Activated T-helper 2 cell treated with anti-CD3 and anti-CD28 coated beads, Interferon-gamma antibody, Interleukin-2, Interleukin-4, amounts not matched to agents 10 μg/mL and 5 μg/mL and 100 μg/mL, durations not matched to agents 14 hours and 24 hours and 36 hours (primary cell): ENCODE measurements at places on chromosomes 4 and X. TPM values are rescaled to one million over a fixed set of nuclear protein-coding genes. Genes with fewer than 3 reads are reported as not detected.
A peak's percentile ranks its signal among the peaks of the same experiment; 100 is the strongest.

DNA sequence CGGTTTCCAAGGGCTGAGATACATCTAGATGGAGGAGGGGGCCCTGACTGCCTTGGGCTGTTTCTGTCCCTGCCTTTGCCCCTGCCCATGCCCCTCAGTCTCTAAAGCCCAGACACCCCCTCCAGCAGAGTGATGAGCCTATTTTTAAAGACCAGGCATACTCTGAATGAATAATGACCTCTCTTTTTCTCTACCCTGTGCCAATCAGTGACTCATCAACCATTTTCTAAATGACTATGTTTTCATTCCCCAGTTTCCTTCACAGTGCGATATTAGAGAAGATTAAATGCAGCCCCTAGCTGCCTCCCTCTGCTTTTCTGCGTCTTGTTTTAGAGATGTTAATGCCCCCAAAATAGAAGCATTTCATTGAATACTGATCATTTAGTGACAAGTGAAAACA lies 15.5 kb upstream of the NHS start:
- H3K36me3 ChIP-seq, result no peaks in the 10 kb centered on the region
- no peak overlapping the region for H3K27ac ChIP-seq
- H3K27me3 ChIP-seq, result no peaks in the 10 kb centered on the region
- H3K4me3 ChIP-seq, result no peak overlapping the region
- DNase-seq, result no peak

DNA sequence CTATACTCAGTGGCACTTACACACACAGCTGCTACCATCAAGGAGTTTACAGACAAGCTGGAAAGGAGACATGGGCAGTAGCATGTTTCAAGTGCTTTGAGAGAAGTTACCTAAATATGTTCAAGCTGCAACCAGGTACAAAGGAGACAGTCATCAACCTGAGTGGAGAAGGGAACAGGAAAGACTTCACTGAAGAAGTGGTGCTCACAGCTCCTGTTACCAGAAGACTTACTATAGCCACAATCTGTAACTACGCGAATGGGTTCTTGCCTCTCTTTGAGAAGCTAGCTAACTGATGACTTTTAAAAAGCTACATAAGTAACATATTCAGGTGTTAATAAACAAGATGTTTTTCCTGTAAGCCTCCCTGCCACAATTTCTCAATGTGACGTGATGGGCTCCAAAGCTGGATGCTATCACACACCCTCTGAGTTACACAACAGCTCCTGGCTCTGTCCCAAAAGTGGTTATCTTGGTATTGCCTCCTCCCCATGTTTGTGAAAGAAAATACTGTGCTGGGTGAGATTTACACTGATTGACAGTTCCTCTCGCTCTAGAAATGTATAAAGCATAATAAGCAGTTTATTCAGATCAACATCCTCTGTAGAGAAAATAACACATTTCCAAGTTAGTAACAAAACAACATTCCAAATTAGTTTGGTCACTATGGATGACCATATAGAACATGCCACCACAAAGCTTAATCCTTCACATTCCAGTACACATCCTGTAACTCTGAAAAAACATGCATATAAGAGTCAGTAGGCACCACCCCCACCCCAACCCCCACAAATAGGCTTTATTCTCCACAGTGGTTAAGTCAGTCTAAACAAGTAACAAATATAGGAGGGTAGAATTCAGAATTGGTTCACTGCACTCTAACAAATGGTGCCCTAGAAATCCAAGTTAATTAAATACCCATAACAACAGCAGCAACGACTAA lies 81.8 kb downstream of the FRYL start:
- no peak for DNase-seq
- H3K27me3 ChIP-seq, result no peaks in the 10 kb centered on the region
- peaks cover 29% of the 10 kb centered on the region for H3K4me1 ChIP-seq
- H3K4me3 ChIP-seq, result no peak overlapping the region

The TMEM255A gene
- total RNA-seq, result not detected in 2 replicates

DNA sequence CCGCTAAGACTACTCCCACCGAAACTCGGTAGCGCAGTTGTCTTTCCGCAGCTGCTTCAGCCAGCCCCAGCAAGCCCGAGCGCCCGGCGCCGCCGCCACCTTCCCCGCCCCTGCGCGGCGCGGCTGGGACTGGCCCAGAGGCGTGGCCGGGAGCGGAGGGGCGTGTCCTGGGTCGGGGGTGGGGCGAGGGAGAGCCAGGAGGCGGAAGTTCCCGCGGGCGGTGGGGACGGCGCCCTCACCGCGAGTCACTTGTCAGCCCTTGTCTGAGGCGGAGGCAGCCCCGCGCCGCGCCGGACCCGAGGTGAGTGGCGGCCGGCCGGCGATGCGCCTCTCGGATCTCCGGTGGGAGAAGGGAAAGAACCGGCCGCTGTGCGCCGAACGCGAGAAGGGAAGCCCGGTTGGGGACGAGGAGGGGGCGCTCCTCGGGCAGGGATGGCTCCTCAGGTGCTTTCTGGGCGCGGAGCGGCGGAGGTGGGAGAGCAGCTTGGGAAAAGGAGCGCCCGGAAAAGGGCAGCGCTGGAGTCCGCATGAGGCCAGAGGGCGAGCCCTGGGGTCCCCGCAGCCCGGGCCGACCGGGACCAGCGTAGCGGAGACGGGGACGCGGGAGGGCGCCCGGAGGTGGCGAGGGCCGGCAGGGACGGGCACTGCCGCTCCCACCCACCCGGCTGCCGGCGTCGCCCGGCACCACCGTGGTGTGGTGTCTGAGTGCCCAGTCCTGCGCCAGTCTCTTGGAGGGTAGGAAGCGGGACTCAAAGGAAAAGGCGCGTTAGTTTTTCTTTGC lies at the start of gene PDLIM5:
PDLIM5 (plus strand) TSS at position 248 of the 781 bp plus-strand sequence. CDS start 3,347 bp downstream, outside the sequence.
- H3K27ac ChIP-seq, result peak within 1 kb of the TSS; percentile 53
- H3K36me3 ChIP-seq, result peaks cover 10% of the 10 kb centered on the region
- peak within 1 kb of the TSS; percentile 86 for H3K4me3 ChIP-seq
- peak; percentile 86 for DNase-seq
- H3K4me1 ChIP-seq, result peaks cover 18% of the 10 kb centered on the region

- H3K4me1 ChIP-seq, result no peaks in the 10 kb centered on the region
- DNase-seq, result no peak
- no peak overlapping the region for H3K27ac ChIP-seq
- H3K36me3 ChIP-seq, result no peaks in the 10 kb centered on the region
These were observed 81.4 kb downstream of the SH3RF1 start for GRCh38 chr4:169189372-169189771.

DNA sequence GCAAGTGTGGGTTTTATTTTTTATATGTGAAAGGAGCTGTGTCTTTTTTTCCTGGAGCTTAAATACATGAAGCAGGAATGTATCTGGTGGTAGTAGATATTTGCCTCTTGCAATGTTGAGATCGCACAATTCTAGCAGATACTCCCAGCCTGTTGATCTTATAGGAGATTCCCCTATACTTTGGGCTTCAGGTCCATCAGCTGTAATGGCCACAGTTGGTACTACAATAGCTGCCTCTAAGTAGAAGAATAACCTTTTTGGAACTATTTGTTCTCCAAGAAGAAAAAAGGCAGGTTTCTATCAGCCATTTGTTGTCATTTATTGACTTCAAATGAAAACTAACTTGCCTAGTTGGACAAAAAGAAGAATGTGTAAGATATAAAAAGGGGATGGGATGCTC lies 37.7 kb downstream of the LIMCH1 start:
- H3K27ac ChIP-seq, result no peak overlapping the region
- H3K4me1 ChIP-seq, result no peaks in the 10 kb centered on the region
- H3K36me3 ChIP-seq, result no peaks in the 10 kb centered on the region
- DNase-seq, result no peak

DNA sequence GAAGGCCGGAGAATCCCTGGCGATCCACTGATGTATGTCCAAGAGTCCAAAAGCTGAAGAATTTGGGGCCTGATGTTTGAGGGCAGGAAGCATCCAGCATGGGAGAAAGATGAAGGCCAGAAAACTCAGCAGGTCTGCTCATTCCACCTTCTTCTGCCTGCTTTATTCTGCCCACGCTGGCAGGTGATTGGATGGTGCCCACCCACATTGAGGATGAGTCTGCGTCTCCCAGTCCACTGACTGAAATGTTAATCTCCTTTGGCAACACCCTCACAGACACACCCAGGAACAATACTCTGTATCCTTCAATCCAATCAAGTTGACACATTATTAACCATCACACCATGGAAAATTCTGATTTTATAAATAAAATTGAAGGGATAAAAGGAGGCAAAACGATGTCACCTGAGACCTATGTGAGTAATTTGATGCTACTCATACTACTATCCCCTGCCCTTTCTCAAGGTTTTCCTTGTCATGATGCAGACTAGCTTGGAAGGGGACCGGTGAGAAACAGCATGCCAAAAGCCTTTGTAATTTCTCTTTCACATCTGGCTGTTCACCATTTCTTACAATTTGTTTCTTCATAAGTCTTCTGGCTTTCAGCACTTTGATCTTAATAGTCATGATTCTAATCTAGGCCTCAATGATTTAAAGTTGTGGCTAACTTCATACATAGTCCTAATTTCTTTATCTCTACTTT lies 9.7 kb upstream of the PYURF start:
- no peak overlapping the region for H3K4me3 ChIP-seq
- H3K27ac ChIP-seq, result no peak overlapping the region
- peaks cover 3% of the 10 kb centered on the region for H3K27me3 ChIP-seq
- no peak for DNase-seq
- H3K4me1 ChIP-seq, result peaks cover 7% of the 10 kb centered on the region
- H3K36me3 ChIP-seq, result no peaks in the 10 kb centered on the region

The MCUB gene
- total RNA-seq, result 30.1 and 37.1 TPM in 2 replicates

- H3K36me3 ChIP-seq, result no peaks in the 10 kb centered on the region
- no peaks in the 10 kb centered on the region for H3K4me1 ChIP-seq
These were observed 715.2 kb downstream of the TRIML1 start for GRCh38 chr4:188854436-188854835.

DNA sequence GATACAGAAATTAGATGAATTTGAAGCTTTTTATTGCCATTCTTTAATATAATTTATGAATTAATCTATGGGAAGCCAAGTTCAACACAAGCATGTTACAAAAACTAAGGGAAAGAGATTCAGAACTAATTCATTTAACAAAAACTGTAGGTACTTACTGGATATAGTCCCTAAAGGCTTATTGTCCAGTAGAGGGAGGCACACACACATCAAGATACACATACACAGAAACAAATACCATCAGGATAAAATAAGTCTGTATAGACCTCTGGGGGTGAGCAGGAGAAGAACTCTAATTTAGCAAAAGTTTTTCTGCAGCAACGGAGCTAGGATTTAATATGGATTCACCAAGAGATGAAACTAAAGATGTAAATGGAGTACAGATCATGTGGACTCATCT lies 83.0 kb upstream of the IL13RA1 start:
- no peaks in the 10 kb centered on the region for H3K27me3 ChIP-seq
- H3K36me3 ChIP-seq, result peaks cover 13% of the 10 kb centered on the region

The GPR101 gene
- total RNA-seq, result not detected in 2 replicates

The TBC1D19 gene
- total RNA-seq, result 4.5 TPM in 2 replicates

- no peak for DNase-seq
- no peak overlapping the region for H3K4me3 ChIP-seq
- no peaks in the 10 kb centered on the region for H3K27me3 ChIP-seq
- H3K36me3 ChIP-seq, result no peaks in the 10 kb centered on the region
- H3K27ac ChIP-seq, result no peak overlapping the region
- H3K4me1 ChIP-seq, result no peaks in the 10 kb centered on the region
These were observed 163.4 kb downstream of the AREG start for GRCh38 chr4:74608151-74608949.

- DNase-seq, result no peak
- H3K27ac ChIP-seq, result no peak overlapping the region
- no peak overlapping the region for H3K4me3 ChIP-seq
- H3K36me3 ChIP-seq, result no peaks in the 10 kb centered on the region
- H3K27me3 ChIP-seq, result peaks cover 5% of the 10 kb centered on the region
These were observed 84.1 kb upstream of the HELT start for GRCh38 chr4:184934184-184934583.

- H3K27me3 ChIP-seq, result no peaks in the 10 kb centered on the region
- no peak for DNase-seq
- H3K27ac ChIP-seq, result no peak overlapping the region
- H3K4me1 ChIP-seq, result no peaks in the 10 kb centered on the region
These were observed 159.3 kb upstream of the LCORL start for GRCh38 chr4:18180892-18181291.

GRCh38 chr4:88575186-88575585 lies 17.1 kb upstream of the HERC3 start:
- peaks cover 17% of the 10 kb centered on the region for H3K27me3 ChIP-seq
- H3K36me3 ChIP-seq, result no peaks in the 10 kb centered on the region
- H3K4me1 ChIP-seq, result no peaks in the 10 kb centered on the region
- H3K4me3 ChIP-seq, result no peak overlapping the region

The SNCA gene
- total RNA-seq, result 0.39 and 0.44 TPM in 2 replicates

DNA sequence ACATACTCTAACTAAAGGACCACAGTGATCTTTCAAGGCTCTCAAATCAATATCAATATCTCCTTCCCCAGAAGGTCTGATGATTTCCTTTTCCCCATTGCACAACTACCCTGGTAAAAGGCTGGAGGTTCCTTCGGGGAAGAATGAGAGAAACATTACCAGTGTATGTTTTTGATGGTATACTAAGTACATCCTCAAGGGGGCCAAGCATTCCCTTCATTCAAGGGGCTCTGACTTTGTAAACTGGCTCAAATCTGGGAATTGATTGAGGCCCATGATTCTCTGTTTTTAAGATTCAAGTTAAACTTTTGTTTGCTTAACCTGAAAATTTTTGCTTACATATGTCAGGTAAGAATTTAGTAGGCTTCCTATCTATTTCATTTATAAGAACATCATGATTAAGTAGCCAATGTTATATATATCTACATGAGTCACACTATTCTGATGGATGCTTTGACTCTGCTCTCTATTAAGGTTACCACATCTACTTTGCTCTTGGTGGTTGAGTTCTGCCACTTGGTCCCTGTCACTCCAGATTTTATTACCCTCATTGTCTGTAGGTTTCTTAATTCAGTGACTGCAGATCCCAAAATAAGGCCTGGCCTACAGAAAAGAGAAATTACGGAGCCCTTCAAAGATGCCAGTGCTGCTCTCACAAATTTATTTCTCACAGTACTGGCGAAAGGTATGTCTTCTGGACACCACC lies 16.4 kb upstream of the GUCY1B1 start:
- no peak overlapping the region for H3K4me3 ChIP-seq
- H3K4me1 ChIP-seq, result no peaks in the 10 kb centered on the region
- DNase-seq, result no peak
- no peaks in the 10 kb centered on the region for H3K27me3 ChIP-seq

The MUC7 gene
- not detected in 2 replicates for total RNA-seq

DNA sequence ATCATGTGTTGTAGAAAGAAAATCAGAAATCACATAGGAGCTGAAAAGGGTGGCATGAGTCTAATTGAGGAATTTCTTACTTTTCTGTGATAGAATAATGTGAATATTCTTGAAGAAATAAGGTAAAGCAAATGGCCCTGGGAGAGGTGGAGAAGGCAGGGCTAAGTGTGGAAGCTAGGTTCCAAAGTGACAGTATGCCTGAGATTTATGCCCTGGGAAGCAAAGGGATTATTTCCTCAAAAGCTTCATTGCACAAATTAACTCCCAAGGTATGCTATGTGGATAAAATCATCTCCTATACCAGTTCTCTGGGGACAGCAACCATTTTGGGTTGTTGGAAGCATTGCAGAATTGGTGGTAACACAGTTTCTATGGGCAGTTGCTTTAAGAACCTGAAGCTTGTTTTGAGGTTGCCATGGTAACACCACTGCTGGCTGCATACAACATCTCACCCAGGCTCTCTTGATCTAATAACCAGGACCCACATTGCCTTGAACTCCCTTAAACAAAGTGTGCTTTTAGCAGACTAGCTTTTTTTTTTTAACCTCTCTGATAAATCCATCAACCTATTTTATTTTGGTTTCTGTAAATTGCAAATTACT lies 21.0 kb downstream of the MAOA start:
- peak overlapping the region; percentile 38 for H3K27ac ChIP-seq
- peaks cover 15% of the 10 kb centered on the region for H3K36me3 ChIP-seq

GRCh38 chr4:169593050-169593560 lies 19.3 kb downstream of the NEK1 start:
- H3K27me3 ChIP-seq, result no peaks in the 10 kb centered on the region
- no peaks in the 10 kb centered on the region for H3K4me1 ChIP-seq
- no peak for DNase-seq
- peaks cover 20% of the 10 kb centered on the region for H3K36me3 ChIP-seq
- no peak overlapping the region for H3K27ac ChIP-seq
- H3K4me3 ChIP-seq, result no peak overlapping the region
